ENCODE measurements at places on chromosomes 5 and 9.

GRCh38 chr5:16883806-16884205 is 52.3 kb downstream of the MYO10 start:
- DNase-seq = no peak

DNA sequence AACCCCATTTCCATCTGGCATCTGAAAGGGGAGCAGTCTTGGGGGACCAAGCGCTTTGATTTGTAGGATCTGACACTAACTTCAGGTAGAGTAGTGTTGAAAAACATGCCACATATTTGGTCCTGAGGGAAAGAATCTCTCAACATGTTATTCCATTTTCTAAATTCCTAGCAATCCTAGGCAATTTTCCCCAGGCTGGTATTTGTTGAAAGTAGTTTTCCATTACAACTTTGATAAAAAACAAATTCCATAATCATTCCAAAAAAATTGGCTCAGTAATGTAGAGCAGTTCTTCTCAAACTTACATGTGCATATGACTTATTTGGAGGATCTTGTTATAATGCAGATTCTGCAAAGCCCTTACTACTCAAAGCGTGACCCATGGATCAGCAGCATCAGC is 477.9 kb downstream of the ACTL7B start:
- DNase-seq = no peak

GRCh38 chr5:32538031-32538547 is 47.3 kb upstream of the SUB1 start:
- no peak for DNase-seq

DNA sequence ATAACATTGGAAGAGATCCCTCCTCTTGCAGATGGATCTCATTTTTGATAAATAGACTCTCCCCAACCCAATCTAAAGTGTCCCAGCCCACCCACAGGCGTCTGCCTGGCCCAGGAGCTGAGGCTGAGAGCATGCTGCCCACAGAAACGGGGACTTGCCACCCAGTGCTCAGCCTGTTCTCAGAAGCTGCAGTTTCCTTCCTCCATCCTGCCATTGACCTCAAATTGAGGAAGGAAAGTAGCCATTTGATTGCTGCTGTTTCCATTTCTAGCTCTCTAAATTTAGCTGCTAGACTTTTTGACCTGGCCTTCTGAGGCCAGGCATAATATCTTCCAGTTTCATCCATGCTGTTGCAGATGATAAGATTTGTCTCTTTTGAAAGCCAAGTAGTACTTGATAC is 31.1 kb upstream of the FRMD3 start:
- no peak for DNase-seq
